ENCODE measurements at places on chromosomes 2 and 18.
A peak's percentile ranks its signal among the peaks of the same experiment; 100 is the strongest.

GRCh38 chr2:218910741-218911140, 30.1 kb downstream of the WNT10A start:
- no peak for DNase-seq

GRCh38 chr2:131023758-131024157, 69.5 kb downstream of the FAM168B start:
- DNase-seq: no peak

DNA sequence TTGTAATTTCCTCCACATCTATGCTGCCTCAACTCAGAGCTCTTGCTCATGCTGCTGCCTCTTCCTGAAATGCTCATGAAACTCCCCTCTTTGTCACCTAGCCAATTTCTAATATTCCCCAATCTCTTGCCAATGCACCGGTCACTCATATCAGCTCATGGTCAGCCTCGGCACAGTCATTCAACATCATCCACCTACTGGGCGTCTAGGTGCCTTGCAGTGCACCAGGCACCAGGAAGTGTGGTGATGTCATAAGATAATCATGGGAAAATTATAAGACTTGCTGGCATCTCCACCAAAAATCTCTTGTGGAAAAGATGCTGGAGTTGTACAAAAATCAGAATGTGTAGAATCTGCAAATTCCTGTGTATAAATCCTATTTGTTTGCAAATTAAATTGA, 52.6 kb upstream of the RAB27B start:
- no peak for DNase-seq

- no peak for DNase-seq
These were observed 96.9 kb downstream of the TPO start for GRCh38 chr2:1510176-1510575.

GRCh38 chr18:52945552-52945951, 605.6 kb downstream of the DCC start:
- no peak for DNase-seq

- DNase-seq: no peak
These were observed 114.3 kb downstream of the GALNT1 start for GRCh38 chr18:35695803-35696202.

GRCh38 chr2:37326866-37327634, 2.4 kb upstream of the PRKD3 start:
- no peak for DNase-seq

DNA sequence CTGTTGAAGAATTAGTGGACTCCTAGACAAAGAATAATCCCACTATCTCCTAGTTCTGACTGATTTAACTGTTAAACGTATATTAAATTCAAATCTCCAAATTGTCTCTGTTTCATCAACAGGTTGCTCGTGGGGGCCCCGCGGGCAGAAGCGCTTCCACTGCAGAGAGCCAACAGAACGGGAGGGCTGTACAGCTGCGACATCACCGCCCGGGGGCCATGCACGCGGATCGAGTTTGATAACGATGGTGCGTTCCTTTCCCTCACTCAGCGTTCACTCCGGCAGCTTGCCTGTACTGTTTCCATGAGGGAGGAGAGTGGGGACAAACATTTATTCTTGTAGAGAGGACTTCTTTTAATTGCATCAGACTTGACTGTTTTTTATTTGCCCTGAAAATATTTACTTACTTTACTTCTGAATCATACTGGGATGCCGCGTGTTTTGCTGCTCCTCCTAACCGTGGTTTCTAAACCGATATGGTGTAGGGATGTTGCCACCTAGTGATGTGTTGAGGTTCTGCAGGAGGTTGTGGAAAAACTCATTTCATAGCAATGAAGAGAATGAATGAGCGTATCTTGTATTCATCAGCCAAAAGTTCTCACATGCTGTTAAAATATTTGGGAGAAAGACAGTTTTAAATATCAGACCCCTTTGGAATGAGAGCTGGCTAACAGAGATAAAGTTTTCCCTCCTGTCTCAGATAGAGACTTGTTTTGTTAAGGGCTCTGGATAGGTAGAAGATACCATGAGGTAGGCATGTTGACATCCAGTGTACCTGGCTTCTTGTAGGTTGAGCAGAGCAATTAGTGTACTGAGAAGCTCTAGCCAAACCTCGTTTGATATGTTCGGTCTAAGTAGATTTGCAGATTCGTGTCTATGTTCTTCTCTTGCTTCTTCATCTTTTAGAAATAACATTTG, 38.3 kb downstream of the ITGA6 start:
- peak; percentile 81 for DNase-seq

DNA sequence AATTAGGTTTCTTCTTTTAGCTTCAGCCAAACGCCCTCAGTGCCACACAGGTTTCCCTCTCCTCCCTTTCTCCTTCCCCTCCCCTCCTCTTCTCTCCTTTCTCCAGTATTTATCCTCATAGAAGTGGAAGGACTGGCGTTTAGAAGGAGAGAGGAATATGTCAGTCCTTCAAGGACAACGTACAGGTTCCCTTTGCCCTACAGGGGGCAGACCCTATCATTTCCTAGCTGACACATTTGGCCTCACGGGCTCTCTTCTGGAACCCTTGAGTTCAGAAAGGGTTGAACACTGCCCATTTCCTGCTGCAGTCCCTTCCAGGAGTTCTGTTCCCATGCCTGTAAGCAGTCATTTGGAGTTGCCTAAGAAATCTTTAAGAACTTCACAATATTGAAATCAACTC, 46.1 kb downstream of the CDCA7 start:
- no peak for DNase-seq

- no peak for DNase-seq
These were observed 432.1 kb downstream of the MEIS1 start for GRCh38 chr2:66867063-66867441.

- no peak for DNase-seq
These were observed 1.6 kb downstream of the CELF4 start for GRCh38 chr18:37563931-37564392.

DNA sequence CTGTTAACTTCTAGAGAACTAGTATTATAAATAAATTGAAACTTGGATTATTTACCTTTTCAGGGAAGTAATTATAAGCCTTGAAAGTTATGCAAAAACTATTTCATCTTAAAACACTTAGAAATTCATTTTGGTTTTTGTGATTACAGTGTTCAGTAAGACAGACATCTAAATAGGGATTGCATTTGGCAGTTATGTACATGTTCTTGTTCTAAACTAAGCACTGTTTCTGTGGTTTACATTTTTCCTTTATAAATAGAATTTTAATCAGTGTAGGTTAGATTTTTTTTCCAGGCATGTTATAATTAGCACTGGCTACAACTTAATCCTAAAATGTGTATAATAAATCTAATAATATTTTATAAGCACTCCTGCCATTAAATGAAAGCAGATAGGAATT, 35.0 kb downstream of the LCLAT1 start:
- DNase-seq: no peak

DNA sequence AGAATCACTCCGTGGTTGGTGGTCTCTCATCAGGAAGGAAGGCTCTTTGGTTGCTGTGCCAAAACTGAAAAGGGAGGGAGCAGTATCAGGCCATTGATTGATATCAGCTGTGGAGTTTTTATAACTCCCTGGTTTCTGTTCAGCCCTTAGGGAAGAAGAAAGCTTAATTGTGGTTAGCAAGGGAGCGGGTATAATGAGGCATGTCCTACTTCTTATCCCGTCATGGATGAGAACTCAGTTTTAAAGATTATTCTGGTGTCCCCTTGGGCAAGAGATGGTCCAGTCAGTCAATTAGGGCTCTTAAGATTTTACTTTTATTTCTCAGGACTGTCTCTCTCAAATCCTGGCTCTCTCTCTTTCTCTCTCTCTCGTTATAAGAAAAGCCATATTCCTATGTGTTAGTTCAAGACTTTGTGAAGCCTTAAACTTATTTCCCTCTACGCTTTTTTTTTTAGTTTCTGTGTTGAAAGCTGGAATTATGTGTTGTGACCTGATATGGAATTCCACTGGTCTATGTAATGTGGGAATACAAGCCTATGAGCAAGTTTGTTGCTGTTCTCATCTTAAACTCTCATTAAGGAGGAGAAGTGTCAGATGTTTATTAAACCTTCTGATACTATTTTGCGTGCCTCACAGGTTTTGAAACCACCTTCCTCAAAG, 514.0 kb upstream of the CDH2 start:
- no peak for DNase-seq

- DNase-seq: peak; percentile 43
These were observed 13.3 kb upstream of the RAB17 start for GRCh38 chr2:237603718-237604362.

- DNase-seq: no peak
These were observed 42.9 kb downstream of the ARHGEF33 start for GRCh38 chr2:38932586-38932985.

DNA sequence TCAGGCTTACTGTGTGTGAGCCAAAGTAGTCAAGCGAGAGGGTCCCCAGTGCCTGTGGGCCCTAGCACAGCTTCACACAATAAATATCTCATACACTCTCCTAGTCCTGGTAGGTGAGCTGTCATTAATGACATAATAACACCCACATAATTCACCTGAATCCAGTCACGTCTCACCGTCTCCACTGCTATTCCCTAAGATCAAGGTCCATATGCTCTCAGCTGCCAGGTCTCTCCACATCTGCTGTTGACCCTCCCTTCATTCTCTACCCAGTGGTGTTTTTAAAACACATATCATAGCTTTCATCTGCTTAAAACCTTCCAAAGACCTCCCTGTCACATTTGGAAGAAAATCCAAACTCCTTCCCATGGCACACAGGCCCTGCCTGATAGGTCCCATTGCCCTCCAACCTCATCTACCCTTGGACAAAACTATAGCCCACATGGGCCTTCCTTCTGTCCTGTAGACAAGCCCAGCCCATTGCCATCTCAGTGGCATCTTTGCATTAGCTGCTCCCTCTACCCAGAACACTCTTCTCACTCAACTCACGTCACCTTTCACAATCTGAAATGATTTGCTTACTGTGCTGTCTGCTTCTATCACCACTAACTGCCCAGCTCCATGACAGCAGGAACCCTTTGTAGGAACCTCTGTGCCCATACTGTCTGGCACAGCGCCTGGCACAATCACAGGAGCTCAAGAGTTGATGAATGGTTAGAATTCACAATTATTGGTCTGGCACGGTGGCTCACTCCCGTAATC, 7.5 kb downstream of the KCNG3 start:
- DNase-seq: no peak

- DNase-seq: no peak
These were observed 2.5 kb upstream of the RAB17 start for GRCh38 chr2:237593036-237593435.

DNA sequence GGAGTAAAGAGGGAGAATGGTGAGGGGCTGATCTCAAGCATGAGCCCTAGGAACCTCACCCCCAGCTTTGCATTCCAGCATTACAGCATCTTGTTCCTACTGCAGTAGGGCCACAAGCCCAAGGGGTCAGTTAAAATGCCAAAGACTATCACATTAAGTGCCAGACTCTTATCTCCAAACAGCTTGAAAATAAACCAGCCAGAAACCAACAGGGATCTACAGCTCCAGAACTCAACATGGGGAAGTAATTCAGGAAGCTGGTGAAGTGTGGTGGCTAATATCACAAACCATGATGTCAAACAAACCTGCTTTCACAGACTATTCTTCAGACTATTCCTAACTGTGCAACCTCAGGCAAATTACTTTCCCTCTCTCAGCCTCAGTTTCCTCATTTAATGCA, 278.3 kb downstream of the TNS1 start:
- no peak for DNase-seq

- DNase-seq: no peak
These were observed 51.0 kb upstream of the SERPINB2 start for GRCh38 chr18:63836456-63836855.

DNA sequence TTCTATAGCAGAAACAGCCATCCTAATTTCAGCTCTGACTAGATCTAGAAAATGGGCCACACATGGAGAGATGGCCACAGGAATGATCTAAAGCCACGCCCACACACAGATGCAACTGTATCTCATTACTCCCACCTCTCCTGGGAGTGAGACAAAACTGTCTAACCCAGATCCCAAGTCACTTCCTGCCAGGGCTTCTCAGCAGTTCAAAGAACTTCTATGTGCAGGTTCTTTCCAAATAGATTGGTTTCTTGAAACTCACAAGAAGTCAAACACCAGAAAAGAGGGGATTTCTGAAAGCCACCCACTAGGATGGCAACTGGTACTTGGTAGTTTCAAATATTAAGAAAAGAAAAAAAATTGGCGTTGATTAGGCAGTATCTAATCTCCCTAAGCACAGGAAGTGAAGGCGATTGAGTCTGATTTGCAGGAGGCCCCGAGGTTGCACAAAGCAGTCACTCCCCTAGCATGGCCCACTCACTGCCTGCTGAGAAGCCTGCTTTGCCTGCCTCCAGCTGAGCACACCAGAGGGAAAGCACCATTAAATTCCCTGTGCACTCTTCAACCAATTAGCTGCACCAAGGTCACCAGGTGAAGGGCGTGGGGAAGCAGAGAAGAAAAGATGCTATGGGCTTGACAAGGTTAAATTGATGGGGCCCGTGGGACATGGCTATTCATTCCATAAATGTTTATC, 51.1 kb downstream of the PAPOLG start:
- peak; percentile 75 for DNase-seq

DNA sequence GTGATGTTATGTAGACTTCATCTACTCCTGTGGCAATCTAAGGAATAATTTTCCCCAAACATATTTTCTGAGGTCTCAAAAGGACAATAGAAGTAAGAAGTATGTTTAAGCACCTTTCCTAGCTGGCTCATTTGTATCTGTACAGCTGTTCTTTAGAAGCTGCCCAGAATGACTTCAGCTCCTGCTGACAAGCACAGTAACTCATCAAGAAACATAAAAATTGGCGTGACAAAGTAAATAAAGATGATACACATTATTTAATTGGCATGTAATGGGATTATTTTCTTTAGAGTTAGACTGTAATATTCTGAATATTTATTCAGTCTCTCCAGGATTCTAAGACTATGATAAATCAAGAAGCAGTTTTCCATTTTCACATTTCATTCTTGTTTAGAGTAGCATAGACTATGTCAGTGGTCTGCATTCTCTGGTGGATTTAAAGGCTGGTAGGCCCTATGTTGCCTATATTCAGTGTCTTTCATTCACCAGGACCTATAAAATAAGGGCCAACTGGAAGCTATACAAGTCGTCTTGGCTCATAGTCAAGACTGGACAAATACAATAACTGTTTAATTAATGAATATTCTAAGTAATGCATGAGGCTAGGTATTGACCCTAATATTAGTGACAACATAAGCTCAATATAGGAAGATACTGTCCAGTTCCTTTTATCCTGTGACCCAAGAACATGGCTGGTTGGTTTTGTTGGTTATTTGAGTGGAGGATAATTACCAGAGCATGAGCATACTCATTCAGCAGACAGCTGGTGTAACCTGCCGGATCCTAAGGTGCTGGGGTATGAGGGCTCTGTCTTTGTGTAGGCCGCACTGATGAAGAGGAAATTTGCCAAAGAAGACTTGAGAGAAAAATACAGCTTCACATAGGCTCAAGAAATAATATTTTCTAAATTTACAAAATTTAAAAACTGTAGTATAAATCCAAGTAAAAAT, 107.0 kb downstream of the PDE1A start:
- no peak for DNase-seq

Data from activated CD4-positive, alpha-beta T cell treated with anti-CD3 and anti-CD28 coated beads for 48 hours (primary cell).